ENCODE measurements at places on chromosomes 2 and 18. TPM values are rescaled to one million over a fixed set of nuclear protein-coding genes. Genes with fewer than 3 reads are reported as not detected.

NIFK gene
- 20.7 TPM for total RNA-seq

SPDYA gene
- total RNA-seq, result 0.15 TPM

C2orf72 gene
- total RNA-seq, result 0.07 TPM

CRYBA2 gene
- not detected for total RNA-seq

OBSL1 gene
- 190 TPM for total RNA-seq

ANKRD30B gene
- not detected for total RNA-seq

SFTPB gene
- 0.50 TPM for total RNA-seq

TMEM163 gene
- 0.40 TPM for total RNA-seq

MBD2 gene
- 46.3 TPM for total RNA-seq

APCDD1 gene
- total RNA-seq, result 24.9 TPM

POU3F3 gene
- not detected for total RNA-seq

CYP27A1 gene
- 7.9 TPM for total RNA-seq

MAP3K19 gene
- total RNA-seq, result not detected

RBM43 gene
- 2.2 TPM for total RNA-seq

RASGRP3 gene
- total RNA-seq, result 53.8 TPM

UGT1A1 gene
- total RNA-seq, result not detected

PROC gene
- not detected for total RNA-seq

SH2D6 gene
- not detected for total RNA-seq

GNLY gene
- 2.3 TPM for total RNA-seq

SERPINB8 gene
- total RNA-seq, result 1.3 TPM

FTCDNL1 gene
- 2.0 TPM for total RNA-seq

ESCO1 gene
- 10.1 TPM for total RNA-seq

CFAP221 gene
- total RNA-seq, result 0.79 TPM

UGT1A8 gene
- total RNA-seq, result not detected

ACVR1C gene
- 0.32 TPM for total RNA-seq
